Left renal cortex interstitium (tissue), 4 donors: ENCODE measurements at places on chromosomes 5 and 9. TPM values are rescaled to one million over a fixed set of nuclear protein-coding genes. Genes with fewer than 3 reads are reported as not detected.

Gene GRXCR2
- polyA plus RNA-seq: not detected

- no peak for DNase-seq
Measured at GRCh38 chr5:151470439-151470838, 23.0 kb downstream of the SLC36A1 start.

DNA sequence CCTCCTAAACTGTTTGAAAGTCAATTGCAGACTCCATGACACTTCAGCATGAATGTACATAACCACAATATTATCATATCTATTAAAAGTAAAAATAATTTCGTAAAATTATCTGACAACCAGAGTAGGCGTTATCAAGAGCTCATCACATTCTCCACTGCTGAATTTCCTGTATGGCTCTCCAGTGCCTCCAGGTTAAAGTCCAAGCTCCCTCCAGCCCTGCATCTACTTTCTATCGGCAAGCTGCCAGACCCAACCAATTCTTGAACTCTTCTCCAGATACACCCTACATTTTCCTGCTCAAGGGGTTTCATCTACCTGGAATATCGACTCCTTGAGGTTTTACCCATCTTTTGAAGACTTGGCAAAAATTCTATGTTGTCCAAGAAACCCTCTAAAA is 74.5 kb upstream of the TBC1D2 start:
- DNase-seq: no peak

Gene REEP2
- polyA plus RNA-seq: 13.1 TPM

Gene ELAVL2
- 3.5 TPM for polyA plus RNA-seq

DNA sequence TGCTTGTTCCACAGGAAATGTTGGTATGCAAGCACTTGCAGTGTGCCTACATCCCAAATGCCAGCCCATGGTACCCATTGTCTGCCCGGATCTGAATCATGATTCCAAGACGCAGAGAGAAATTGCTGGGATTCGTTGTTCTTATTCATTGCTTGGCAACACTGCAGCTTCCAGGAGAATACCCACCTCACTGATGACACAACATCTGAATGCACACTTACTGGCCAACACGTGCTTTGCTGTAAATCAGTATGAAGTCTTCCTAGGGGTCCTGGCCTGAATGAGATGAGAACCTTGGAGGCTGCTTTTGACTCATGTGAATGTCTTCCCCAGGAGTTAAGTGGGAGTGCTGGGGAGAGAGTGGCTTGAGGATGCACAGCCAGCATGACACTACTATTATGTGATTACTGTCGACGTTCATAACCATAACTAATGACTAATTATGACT is 11.6 kb downstream of the SRD5A1 start:
- DNase-seq: no peak

- no peak for DNase-seq
Measured at GRCh38 chr5:71938895-71939294, 168.4 kb upstream of the MAP1B start.

DNA sequence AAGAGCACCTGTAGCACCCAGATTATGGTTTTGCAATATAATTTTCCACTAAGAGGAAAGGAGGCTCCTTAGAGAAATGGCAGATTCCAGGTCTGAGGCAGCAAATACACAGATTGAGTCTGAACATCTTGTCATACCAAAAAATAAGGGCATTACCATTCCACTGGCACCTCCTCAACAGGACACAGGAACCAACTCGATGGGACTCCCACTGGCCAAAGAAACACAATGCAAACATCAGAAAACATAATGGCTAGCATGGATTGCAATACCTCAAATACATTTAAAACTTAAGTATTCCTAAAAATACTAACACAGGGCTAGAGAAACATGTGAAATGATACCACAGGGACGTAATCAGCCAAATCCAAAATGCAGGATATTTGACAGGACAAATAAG is 12.4 kb upstream of the RANBP17 start:
- DNase-seq: no peak

- DNase-seq: no peak
Measured at GRCh38 chr9:5013374-5013773, 28.3 kb downstream of the JAK2 start.

DNA sequence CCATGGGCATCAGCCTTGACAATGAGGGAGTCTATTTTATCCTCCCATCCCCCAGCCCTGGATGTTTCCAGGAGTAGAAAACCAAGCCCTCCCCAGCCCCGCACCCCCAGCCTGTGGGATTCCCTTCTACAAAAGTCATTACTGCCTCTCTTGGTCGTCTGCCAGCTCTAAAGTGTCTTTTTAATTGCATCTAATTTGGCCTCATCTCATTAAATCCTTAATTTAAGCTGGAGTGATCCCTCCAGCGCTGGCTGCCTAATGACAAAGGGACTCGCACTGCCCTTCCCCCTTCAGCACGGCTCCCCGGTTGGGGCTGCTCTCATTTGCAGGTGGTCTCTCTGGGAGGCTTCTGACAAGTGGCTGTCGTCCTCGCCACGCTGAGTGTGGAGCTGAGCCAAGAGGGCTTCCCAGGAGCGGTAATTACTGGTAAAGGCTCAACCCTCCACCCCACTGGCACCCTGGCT is 107.9 kb upstream of the ALDH1B1 start:
- DNase-seq: no peak

GRCh38 chr5:38885208-38885607 is 39.4 kb downstream of the OSMR start:
- no peak for DNase-seq

- DNase-seq: no peak
Measured at GRCh38 chr9:88534456-88535225, at the start of gene NXNL2. Gene NXNL2 (plus strand): TSS chr9:88535178. CDS start chr9:88535435, 257 bp downstream.

- no peak for DNase-seq
Measured at GRCh38 chr9:135736272-135736978, 34.4 kb downstream of the KCNT1 start.

GRCh38 chr9:34896112-34896511 is 62.0 kb upstream of the PHF24 start:
- DNase-seq: no peak

DNA sequence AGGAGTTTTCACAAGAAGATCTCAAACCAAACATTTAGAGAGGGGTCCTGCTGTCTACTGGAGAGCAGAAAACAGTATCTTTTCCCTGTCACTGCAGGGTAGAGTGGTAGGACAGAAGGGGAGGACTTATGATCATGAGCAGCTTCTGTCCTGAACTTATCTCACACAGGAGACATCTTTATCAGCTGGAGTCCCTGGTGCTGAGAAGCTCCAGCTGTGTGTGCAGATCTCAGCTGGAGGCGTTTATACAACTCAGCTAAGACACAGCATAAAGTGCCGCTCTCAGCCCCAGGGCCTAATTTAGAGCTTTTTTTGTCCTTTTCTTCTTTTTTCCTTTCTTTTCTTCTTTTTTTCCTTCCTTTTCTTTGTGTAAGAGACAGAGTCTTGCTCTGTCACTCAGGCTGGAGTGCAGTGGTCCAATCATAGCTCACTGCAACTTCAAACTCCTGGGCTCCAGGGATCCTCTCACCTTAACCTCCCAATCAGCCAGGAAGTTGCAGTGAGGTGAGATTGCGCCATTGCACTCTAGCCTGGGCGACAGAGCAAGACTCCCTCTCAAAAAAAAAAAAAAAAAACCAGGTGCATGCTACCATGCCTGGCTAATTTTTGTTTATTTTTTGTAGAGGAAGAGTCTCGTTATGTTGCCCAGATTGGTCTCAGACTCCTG is 31.9 kb downstream of the CCDC125 start:
- no peak for DNase-seq

DNA sequence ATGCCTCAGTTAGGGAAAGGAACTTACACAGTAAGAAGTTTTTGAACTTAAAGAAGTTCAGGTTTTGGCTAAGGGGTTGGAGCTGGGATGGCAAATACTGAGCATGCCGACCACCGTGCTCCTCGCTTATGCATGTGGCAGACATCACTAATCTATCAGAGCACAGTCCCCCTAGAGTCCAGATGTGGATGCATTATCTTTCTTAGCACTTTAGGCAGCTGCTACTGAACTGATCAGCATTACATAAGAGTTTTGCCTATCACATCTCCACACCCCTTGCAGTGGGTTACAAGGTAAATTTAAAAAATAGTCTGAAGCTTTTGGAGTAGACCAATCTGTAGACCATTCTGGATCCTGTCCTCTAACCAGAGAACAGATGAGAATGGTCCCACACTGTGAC is 22.4 kb downstream of the MACIR start:
- no peak for DNase-seq

GRCh38 chr5:140469259-140469658 is 67.6 kb downstream of the ANKHD1 start:
- no peak for DNase-seq

DNA sequence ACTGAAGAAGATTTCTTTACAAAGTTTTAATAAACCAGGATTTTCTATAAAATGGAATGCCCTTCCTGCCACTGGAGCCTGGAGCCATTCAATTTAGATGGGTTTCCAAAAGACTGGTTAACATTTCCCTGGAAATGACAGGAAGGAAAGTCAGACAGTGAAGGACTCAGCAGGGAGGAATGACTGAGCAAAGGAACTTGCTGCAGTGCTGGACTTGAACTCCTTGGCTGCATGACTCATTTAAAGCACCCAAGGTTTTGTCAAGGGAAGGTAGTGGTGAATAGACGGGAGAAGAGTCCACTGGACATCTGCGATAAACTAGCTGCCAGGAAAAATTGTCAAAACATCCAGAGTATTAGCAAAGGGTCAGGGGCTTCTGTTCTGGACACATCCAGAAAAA is 163.8 kb upstream of the SLC28A3 start:
- no peak for DNase-seq

- DNase-seq: peak; percentile 26
Measured at GRCh38 chr9:91192381-91193086, 169.2 kb downstream of the AUH start.

- DNase-seq: no peak
Measured at GRCh38 chr5:3372289-3372688, 223.3 kb upstream of the IRX1 start.

- no peak for DNase-seq
Measured at GRCh38 chr5:157252711-157253465, 13.0 kb upstream of the CYFIP2 start.

- no peak for DNase-seq
Measured at GRCh38 chr9:134423166-134423565, 96.9 kb downstream of the RXRA start.

Gene PTPA
- 138 TPM for polyA plus RNA-seq

- DNase-seq: no peak
Measured at GRCh38 chr5:145294331-145294730, 540.8 kb downstream of the PRELID2 start.

GRCh38 chr5:116137544-116138378 is 52.9 kb downstream of the COMMD10 start:
- DNase-seq: peak; percentile 49

Gene GABRP
- polyA plus RNA-seq: 1.2 TPM

Gene DOCK8
- polyA plus RNA-seq: 10.8 TPM

DNA sequence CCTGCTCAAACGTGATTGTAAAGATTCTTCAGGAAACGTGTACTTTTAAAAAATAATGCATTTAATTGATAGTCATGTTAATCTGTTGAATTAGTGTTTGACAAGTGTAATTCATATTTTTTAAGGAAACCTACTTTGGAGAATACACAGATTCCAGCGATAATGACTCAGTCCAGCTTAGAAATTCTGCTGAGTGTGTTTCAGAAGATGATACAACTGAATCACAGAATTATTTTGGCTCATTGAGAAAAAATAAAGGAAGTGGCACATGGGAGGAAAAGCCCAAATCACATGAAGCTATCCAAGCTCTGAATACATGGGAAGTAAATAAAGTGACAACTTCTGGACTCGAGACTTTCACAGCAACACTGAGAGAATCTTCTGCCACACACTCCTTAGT is 37.8 kb downstream of the ICE1 start:
- DNase-seq: no peak

- no peak for DNase-seq
Measured at GRCh38 chr9:38224941-38225340, 155.9 kb upstream of the SHB start.

Gene GTF3C4
- 25.3 TPM for polyA plus RNA-seq

Gene SLC36A2
- polyA plus RNA-seq: 6.3 TPM

Gene C9orf50
- 0.91 TPM for polyA plus RNA-seq
